ENCODE measurements at places on chromosomes 6 and 20. TPM values are rescaled to one million over a fixed set of nuclear protein-coding genes. Genes with fewer than 3 reads are reported as not detected.

DNA sequence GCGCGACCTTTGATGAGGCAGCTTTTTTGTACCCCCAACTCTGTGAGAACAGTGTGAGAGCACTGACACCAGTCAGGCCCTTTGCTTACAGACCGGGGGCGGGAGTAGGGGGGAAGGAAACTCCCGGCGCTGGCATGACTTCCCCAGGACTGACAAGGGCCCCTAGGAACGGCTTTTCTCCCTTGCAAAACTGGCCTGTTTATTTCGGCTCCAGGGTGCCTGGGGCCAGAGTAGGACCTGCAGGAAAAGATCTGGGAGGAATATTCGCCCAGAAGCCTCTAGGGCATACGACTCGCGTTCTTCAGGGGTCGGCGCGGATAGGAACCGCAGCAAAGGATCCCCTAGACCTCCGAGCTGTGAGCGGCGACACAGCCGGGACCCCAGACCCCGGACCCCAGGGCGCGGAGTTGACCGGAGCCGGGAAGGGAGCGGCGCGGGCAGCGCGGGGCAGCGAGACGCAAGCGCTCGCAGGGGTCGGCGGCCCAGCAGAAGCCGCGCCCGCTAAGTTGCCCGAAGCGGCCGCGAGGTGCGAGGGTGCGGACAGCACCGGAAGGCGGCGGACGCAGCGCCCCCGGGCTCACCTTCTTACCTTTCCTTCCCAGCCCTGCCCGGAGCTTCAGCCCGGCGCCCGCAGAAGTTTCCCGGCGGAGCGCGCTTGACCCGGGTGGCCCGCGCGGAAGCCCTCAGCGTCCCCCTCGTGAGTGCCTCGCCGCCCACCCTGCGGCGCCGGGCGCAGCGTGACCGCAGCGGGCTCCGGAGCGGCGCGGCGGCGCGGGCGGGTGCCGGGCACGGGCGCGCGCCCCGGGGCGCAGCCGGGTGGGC, at the start of gene POPDC3:
TSS of gene POPDC3 (minus strand) at position 771 of the 822 bp plus-strand sequence. CDS start 18,105 bp downstream, outside the sequence.
- DNase-seq = no peak

GRCh38 chr20:25055711-25056495, 2.0 kb downstream of the ACSS1 start:
- DNase-seq = peak; percentile 65

DNA sequence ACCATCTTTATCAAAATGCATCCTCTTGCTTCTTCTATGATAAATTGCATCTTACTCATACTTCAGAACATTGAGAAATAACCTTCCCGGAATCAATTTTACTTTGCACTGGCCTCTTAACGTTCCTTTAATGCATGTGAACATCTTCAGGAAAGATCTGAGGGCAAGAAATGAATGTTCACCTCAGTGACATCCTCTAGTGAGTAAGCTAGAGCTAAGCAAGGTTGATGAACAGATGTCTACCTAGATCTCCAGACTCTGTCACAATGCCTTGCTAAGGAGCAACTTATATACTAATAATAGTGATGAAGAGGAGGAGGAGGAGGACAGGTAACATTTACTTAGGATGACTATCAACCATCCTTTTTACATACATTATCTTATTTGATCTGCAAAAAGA, 16.8 kb upstream of the HINT3 start:
- no peak for DNase-seq

Gene GPSM3
- 2.3 TPM for total RNA-seq

DNA sequence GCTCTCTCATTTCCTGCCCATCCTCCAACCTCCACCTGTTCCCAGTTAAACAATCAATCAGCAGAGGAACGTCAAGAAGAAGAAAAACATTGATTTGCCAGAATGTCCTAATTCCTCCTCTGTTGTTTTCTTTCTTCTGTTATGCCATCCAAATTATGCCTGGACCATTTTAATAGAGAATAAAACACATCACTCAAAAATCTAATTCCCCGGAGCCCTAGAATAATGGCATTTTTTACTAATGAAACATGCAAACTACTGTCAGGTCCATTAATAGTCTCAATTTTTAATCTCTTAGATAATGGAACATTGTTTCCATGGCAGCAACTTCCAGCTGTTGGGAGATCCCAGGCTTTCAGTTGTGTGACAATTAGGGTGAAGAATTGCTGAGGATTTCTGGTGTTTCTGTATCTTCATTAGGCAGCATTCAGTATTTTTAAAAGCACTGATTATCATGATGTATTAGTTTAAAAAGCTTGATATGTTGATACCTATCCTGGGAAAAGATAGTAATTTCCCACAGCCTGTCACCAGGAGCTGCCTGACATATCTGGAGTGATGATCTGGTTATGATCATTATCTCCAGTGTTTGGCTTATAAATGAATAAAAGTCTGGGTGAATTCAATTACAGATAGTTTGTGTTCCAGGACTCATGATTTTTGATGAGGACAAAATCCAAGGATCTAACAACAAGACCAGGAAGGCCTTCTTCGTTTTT, 209.8 kb downstream of the TPBG start:
- DNase-seq = no peak

DNA sequence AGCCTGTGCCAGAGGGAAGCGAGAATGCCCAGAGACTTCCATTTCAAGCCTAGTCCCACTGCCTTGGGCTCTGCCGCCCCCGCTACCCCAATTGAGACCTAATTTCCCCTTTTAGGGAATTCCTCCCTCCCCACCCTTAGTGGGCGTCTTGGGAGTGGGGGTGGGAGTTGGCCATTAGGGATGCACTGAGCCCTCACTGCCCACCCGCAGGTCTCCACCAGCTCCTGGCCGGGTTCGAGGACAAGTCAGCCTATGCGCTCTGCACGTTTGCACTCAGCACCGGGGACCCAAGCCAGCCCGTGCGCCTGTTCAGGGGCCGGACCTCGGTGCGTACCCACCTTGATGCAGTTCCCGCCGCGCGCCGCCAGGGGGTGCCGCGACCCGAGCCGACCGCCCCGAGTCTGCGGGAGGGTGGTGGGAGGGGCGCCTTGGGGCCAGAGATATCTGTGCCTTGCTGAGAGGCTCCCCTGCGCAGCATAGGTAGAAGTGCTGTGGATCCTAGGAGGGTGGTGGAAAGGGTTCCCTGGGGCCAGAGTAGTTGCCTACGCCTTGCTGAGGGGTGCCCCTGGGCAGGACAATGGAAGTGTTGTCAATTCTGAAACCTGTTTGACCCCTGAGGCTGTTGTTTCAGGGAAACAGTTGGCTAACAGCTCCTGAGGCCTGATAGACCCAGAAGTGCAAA, 9.2 kb downstream of the ITPA start:
- peak; percentile 85 for DNase-seq

Gene NMBR
- not detected for total RNA-seq

DNA sequence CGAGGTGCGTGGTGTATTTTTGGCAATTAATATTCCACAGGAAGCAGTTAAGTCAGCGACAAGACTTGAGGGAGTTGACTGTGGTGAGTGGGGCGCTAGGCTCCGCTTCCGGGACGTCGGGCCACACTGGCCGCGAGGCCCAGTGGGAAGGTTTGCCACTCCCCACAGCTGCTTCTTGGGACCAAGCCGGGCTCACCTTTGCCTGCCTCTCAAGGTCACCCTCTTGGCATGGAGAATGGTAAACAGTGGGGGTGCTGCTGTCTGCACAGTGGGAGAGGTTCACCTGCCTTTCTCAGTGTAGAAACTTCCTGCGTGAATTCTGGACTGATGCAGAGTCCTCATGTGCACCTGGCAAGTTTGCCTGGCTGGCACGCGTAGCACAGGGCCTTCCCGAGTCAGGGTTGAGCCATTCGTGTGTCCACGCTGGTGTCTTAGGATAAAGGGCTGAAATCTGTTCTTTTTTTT, 6.4 kb downstream of the OSBPL2 start:
- no peak for DNase-seq

- DNase-seq = no peak
Measured at GRCh38 chr6:147023581-147023980, 180.6 kb upstream of the STXBP5 start.

GRCh38 chr6:139058029-139058428, 29.5 kb downstream of the ABRACL start:
- no peak for DNase-seq

Gene REM1
- 0.17 TPM for total RNA-seq

DNA sequence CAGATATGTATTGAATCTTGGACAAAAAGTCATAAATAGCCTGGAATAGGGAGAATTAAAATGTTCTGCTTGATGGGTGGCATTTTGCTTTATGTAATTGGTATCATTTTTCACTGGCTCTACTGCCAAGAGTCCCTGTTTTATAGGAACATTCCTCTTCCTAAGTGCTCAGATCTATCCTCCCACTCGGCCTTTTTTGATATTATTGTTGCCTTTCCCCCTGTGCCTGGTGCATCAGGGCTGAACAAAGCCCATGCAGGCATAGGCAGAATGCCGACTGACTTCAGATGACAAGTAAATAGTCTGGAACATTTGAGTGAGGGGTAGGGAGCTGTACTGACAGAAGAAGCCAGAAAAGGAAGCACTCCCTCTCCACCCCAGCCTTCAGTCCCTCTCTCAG, 127.0 kb downstream of the PKHD1 start:
- no peak for DNase-seq

- DNase-seq = no peak
Measured at GRCh38 chr6:45375449-45375848, 2.3 kb downstream of the SUPT3H start.

- no peak for DNase-seq
Measured at GRCh38 chr20:17732907-17733521, 33.2 kb downstream of the BANF2 start.

DNA sequence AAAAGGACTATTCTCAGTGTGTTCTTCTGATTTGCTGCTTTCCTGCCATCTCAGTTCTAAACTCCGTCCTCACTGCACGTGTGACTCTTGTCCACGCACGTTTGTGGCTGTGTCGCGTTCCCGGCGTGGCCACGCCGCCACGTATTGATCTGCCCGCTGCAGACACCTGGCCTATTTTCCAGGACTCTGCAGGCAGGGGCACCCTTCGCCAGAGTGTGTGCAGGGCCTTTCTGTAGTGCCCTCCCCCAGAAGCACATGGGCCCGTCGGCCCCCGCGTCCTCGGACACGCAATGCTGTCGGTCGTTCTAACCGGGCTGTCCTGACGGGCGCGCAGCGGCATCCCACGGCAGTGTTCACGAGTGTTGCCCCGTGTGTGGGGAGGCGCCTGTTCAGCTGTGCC, 87.6 kb downstream of the YTHDF1 start:
- DNase-seq = no peak

Data from liver (tissue), 10 donors.